ENCODE measurements at places on chromosomes 1 and 21.

- H3K27ac ChIP-seq = no peak overlapping the region
- DNase-seq = no peak
- no peaks in the 10 kb centered on the region for H3K27me3 ChIP-seq
- H3K36me3 ChIP-seq = no peaks in the 10 kb centered on the region
- H3K4me3 ChIP-seq = no peak overlapping the region
- H3K4me1 ChIP-seq = no peaks in the 10 kb centered on the region
Measured at GRCh38 chr1:118008011-118008410, 78.5 kb downstream of the WDR3 start.

GRCh38 chr21:18553786-18554185 lies 150.2 kb upstream of the TMPRSS15 start:
- H3K27ac ChIP-seq = no peak overlapping the region
- no peaks in the 10 kb centered on the region for H3K4me1 ChIP-seq
- H3K36me3 ChIP-seq = no peaks in the 10 kb centered on the region
- H3K27me3 ChIP-seq = no peaks in the 10 kb centered on the region
- no peak for DNase-seq

GRCh38 chr1:44531785-44532566 lies 126.9 kb downstream of the RNF220 start:
- no peaks in the 10 kb centered on the region for H3K27me3 ChIP-seq
- no peak for DNase-seq
- no peak overlapping the region for H3K27ac ChIP-seq
- H3K36me3 ChIP-seq = no peaks in the 10 kb centered on the region
- no peaks in the 10 kb centered on the region for H3K4me1 ChIP-seq
- H3K4me3 ChIP-seq = no peak overlapping the region

- H3K27me3 ChIP-seq = no peaks in the 10 kb centered on the region
- H3K4me1 ChIP-seq = peaks cover 6% of the 10 kb centered on the region
- no peaks in the 10 kb centered on the region for H3K36me3 ChIP-seq
- no peak overlapping the region for H3K4me3 ChIP-seq
- no peak for DNase-seq
Measured at GRCh38 chr1:15883326-15883725, 35.8 kb downstream of the SPEN start.

DNA sequence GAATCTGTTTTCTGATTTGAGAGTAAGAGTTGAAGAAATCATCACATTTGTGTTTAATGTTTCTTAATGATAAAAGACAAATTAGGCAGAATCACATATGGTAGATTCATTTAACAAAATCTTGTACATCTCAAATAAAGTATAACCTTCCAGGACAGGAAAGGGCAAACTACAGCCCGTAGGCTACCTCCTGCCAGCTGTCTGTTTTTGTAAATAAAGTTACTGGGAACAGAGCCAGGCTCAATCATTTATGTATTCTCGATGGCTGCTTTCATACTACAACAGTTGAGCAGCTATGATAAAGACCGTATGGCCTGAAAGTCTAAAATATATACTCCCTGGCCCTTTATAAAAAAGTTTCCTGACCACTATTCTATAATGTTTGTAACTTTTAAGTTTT lies 204.1 kb downstream of the COL24A1 start:
- H3K27me3 ChIP-seq = no peaks in the 10 kb centered on the region
- H3K36me3 ChIP-seq = no peaks in the 10 kb centered on the region
- no peak overlapping the region for H3K4me3 ChIP-seq
- no peak overlapping the region for H3K27ac ChIP-seq
- no peak for DNase-seq

GRCh38 chr1:200184196-200184595 lies 156.7 kb downstream of the NR5A2 start:
- H3K27ac ChIP-seq = no peak overlapping the region
- no peak overlapping the region for H3K4me3 ChIP-seq
- no peaks in the 10 kb centered on the region for H3K27me3 ChIP-seq
- peak; percentile 60 for DNase-seq
- peaks cover 10% of the 10 kb centered on the region for H3K4me1 ChIP-seq
- no peaks in the 10 kb centered on the region for H3K36me3 ChIP-seq

GRCh38 chr1:2483970-2484369 lies 7.9 kb downstream of the PLCH2 start:
- no peaks in the 10 kb centered on the region for H3K4me1 ChIP-seq
- no peaks in the 10 kb centered on the region for H3K36me3 ChIP-seq

- no peak for DNase-seq
- H3K4me1 ChIP-seq = no peaks in the 10 kb centered on the region
- no peak overlapping the region for H3K27ac ChIP-seq
- H3K4me3 ChIP-seq = no peak overlapping the region
Measured at GRCh38 chr1:54819195-54819536, 18.0 kb upstream of the TTC22 start.

DNA sequence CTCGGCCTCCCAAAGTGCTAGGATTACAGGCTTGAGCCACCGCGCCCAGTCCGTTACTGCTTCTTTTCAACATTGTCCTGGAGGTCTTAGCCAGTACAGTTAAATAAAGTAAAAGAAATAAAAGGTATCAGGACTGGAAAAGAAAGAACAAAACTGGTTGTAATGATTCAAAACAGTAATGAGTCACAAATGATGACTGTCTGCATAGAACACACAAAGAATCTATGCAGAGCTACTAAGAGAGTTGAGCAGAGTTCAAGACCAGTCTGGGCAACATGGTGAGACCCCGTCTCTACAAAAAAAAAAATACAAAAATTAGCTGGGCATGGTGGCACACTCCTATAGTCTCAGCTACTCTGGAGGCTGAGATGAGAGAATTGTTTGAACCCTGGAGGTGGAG lies 23.4 kb downstream of the BCAR3 start:
- no peaks in the 10 kb centered on the region for H3K27me3 ChIP-seq
- DNase-seq = no peak
- H3K27ac ChIP-seq = no peak overlapping the region
- H3K4me1 ChIP-seq = peaks cover 2% of the 10 kb centered on the region

- H3K27me3 ChIP-seq = no peaks in the 10 kb centered on the region
- peaks cover 6% of the 10 kb centered on the region for H3K4me1 ChIP-seq
- no peak overlapping the region for H3K4me3 ChIP-seq
- DNase-seq = no peak
- H3K36me3 ChIP-seq = no peaks in the 10 kb centered on the region
Measured at GRCh38 chr1:116708255-116708900, 40.8 kb upstream of the IGSF3 start.

GRCh38 chr1:231605149-231606100 lies 21.2 kb upstream of the DISC1 start:
- H3K4me1 ChIP-seq = peaks cover 3% of the 10 kb centered on the region
- H3K4me3 ChIP-seq = no peak overlapping the region
- no peaks in the 10 kb centered on the region for H3K27me3 ChIP-seq
- H3K36me3 ChIP-seq = no peaks in the 10 kb centered on the region
- DNase-seq = no peak
- H3K27ac ChIP-seq = no peak overlapping the region

DNA sequence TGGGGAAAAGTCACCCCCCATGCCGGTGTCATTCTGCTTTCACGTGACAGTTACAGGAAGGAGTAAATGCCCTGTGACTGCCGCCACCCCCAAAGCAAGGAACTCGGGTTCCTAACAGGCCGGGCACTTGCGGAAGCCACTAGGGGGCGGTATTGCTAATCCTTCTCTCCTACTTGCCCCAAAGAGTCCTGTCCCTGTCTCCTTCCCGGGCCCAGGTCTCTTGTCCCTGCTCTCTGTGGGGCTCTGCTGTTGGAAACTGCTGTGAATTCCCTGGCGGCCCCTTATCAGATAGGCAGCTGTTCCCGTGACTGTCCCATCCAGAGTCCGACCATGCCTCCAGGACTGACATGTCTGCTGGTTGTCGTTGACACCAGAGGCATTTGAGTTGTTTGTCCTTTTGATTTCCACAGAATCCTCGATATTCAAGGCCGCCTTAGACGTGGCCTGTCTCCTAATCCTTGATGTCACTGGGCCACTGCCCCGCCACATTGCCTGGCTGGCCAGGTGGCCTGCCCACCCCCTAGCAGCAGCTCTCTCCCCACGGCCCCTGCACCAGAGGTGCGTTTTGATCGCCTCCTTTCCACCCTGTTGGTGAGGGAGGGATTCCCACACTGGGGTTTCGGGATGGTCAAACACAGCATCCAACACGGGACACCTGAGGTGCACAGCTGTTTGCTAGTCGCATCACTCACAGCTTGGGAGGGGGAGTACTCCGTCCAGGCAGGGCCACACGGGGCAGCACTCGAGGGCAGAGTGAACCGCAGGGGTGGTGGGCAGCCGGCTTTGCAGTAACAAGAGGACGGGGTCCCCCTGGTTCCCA lies 37.3 kb downstream of the CHAF1B start:
- H3K36me3 ChIP-seq = no peaks in the 10 kb centered on the region
- no peaks in the 10 kb centered on the region for H3K27me3 ChIP-seq
- no peak overlapping the region for H3K4me3 ChIP-seq
- H3K4me1 ChIP-seq = no peaks in the 10 kb centered on the region
- DNase-seq = no peak
- H3K27ac ChIP-seq = no peak overlapping the region

- no peaks in the 10 kb centered on the region for H3K4me1 ChIP-seq
- H3K4me3 ChIP-seq = no peak overlapping the region
- H3K27me3 ChIP-seq = no peaks in the 10 kb centered on the region
- H3K27ac ChIP-seq = no peak overlapping the region
- no peak for DNase-seq
- H3K36me3 ChIP-seq = no peaks in the 10 kb centered on the region
Measured at GRCh38 chr1:36925251-36925650, 109.1 kb downstream of the GRIK3 start.

DNA sequence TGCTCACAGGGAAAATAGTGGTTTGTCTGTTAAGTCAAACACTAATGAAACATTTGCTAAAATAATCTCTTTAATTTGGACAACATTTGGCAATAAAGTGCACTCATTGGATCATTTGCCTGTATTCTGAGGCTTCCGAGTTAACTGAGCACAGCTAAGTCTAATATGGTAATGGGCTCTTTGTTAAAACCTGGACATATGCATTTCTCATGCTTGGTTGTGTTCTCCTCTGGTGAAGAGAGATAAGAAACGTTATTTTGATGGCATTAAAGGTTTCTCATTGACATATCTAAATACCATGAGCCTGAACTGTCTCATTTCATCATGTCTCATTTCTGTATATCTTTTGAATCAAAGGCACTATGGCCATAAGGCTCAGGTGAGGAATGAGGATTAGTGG lies 13.4 kb upstream of the NRIP1 start:
- H3K36me3 ChIP-seq = no peaks in the 10 kb centered on the region
- H3K27me3 ChIP-seq = no peaks in the 10 kb centered on the region
- no peaks in the 10 kb centered on the region for H3K4me1 ChIP-seq
- no peak overlapping the region for H3K4me3 ChIP-seq

GRCh38 chr1:59077466-59078069 lies 219.3 kb upstream of the FGGY start:
- no peaks in the 10 kb centered on the region for H3K4me1 ChIP-seq
- DNase-seq = no peak
- no peaks in the 10 kb centered on the region for H3K27me3 ChIP-seq
- no peaks in the 10 kb centered on the region for H3K36me3 ChIP-seq

- H3K4me3 ChIP-seq = no peak overlapping the region
- H3K27ac ChIP-seq = no peak overlapping the region
- H3K4me1 ChIP-seq = no peaks in the 10 kb centered on the region
Measured at GRCh38 chr1:45444609-45445131, 46.3 kb downstream of the TESK2 start.

GRCh38 chr21:44526096-44526997 lies 13.6 kb downstream of the KRTAP10-1 start:
- no peak for DNase-seq
- no peaks in the 10 kb centered on the region for H3K36me3 ChIP-seq
- H3K4me1 ChIP-seq = no peaks in the 10 kb centered on the region

- H3K36me3 ChIP-seq = no peaks in the 10 kb centered on the region
- no peak overlapping the region for H3K4me3 ChIP-seq
- H3K27me3 ChIP-seq = no peaks in the 10 kb centered on the region
- H3K4me1 ChIP-seq = no peaks in the 10 kb centered on the region
Measured at GRCh38 chr1:47214549-47214948, 17.5 kb downstream of the TAL1 start.

GRCh38 chr1:214880956-214881355 lies 201.6 kb upstream of the KCNK2 start:
- no peaks in the 10 kb centered on the region for H3K4me1 ChIP-seq
- no peaks in the 10 kb centered on the region for H3K27me3 ChIP-seq
- no peak overlapping the region for H3K27ac ChIP-seq
- H3K4me3 ChIP-seq = no peak overlapping the region
- H3K36me3 ChIP-seq = no peaks in the 10 kb centered on the region

- H3K4me3 ChIP-seq = no peak overlapping the region
- H3K4me1 ChIP-seq = no peaks in the 10 kb centered on the region
- no peaks in the 10 kb centered on the region for H3K36me3 ChIP-seq
- H3K27me3 ChIP-seq = no peaks in the 10 kb centered on the region
- DNase-seq = no peak
Measured at GRCh38 chr1:50111503-50111902, 2.8 kb downstream of the ELAVL4 start.

GRCh38 chr1:94709891-94710581 lies 110.1 kb upstream of the SLC44A3 start:
- no peaks in the 10 kb centered on the region for H3K36me3 ChIP-seq
- H3K4me1 ChIP-seq = peaks cover 9% of the 10 kb centered on the region
- H3K27me3 ChIP-seq = no peaks in the 10 kb centered on the region
- no peak overlapping the region for H3K27ac ChIP-seq

GRCh38 chr1:20590306-20590777 lies 1.4 kb downstream of the CDA start:
- H3K27ac ChIP-seq = no peak overlapping the region
- H3K27me3 ChIP-seq = no peaks in the 10 kb centered on the region
- no peaks in the 10 kb centered on the region for H3K4me1 ChIP-seq
- no peak overlapping the region for H3K4me3 ChIP-seq

GRCh38 chr1:14759843-14760242 lies 161.4 kb downstream of the KAZN start:
- no peak overlapping the region for H3K27ac ChIP-seq
- no peak overlapping the region for H3K4me3 ChIP-seq
- no peak for DNase-seq
- no peaks in the 10 kb centered on the region for H3K27me3 ChIP-seq
- H3K4me1 ChIP-seq = no peaks in the 10 kb centered on the region

DNA sequence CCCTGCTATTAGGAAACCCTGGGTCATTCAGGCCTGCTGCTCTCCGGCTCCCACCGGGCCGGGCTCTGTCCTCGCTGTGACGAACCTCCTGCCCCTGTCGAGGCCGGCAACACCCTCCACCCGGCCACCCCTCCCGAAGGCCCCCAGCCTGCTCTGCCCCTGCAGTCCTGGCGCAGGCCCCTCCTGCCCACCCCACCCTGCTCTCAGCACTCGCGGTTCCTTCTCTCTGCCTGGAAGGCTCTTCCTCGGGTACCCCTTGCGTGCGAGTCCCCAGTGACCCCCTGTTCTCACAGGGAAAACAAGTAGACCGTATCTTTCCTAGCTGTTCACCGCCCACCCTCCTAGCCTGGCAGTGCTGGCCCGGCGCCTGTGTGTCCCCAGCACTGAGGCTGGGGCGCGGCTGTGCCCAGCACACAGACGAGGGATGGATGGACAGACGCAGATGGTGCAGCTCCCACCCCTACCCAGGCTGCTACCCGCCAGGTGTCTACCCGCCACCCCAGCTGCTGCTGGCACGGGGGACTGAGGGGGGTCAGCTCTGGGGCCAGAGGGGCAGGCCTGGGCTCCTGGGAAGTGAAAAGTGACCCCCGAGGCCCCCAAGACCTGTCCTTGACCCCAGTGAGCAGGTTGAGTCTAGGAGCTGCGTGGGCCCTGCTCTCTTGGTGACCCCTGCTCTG lies 3.1 kb upstream of the VWA1 start:
- no peak overlapping the region for H3K4me3 ChIP-seq
- peaks cover 3% of the 10 kb centered on the region for H3K27me3 ChIP-seq
- DNase-seq = no peak

- H3K27ac ChIP-seq = no peak overlapping the region
- no peak for DNase-seq
- no peak overlapping the region for H3K4me3 ChIP-seq
- no peaks in the 10 kb centered on the region for H3K4me1 ChIP-seq
- H3K27me3 ChIP-seq = no peaks in the 10 kb centered on the region
Measured at GRCh38 chr21:29669416-29669815, 270.4 kb downstream of the GRIK1 start.
